ENCODE measurements at places on chromosomes 7 and 10.

- peak; percentile 87 for DNase-seq
Measured at GRCh38 chr7:39621261-39621660, 2.1 kb upstream of the RALA start.

- no peak for DNase-seq
Measured at GRCh38 chr7:3957472-3958108, 656.5 kb downstream of the SDK1 start.

- no peak for DNase-seq
Measured at GRCh38 chr10:81848514-81848913, 26.5 kb upstream of the NRG3 start.

GRCh38 chr10:117861329-117861728, 185.4 kb downstream of the RAB11FIP2 start:
- DNase-seq: no peak

DNA sequence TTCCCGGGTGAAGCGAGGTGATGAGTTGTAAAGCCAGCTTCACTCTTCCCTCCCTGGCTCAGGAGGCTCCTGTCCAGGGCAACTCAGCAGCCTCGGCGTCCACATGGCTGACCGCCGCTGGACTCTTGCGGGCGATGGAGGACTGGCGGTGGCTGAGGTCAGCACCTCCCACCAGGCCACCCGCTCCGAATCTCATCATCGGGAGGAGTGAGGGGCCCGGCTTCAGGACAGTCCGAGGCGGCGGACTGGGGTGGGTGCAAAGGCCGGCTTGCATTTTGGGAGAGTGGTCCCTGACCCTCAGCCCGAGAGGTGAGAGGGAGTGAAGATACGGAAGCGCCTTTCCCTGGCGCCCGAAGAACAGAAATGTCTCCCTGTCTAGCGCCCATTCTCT, 759 bp downstream of the DNAJB12 start:
- no peak for DNase-seq

DNA sequence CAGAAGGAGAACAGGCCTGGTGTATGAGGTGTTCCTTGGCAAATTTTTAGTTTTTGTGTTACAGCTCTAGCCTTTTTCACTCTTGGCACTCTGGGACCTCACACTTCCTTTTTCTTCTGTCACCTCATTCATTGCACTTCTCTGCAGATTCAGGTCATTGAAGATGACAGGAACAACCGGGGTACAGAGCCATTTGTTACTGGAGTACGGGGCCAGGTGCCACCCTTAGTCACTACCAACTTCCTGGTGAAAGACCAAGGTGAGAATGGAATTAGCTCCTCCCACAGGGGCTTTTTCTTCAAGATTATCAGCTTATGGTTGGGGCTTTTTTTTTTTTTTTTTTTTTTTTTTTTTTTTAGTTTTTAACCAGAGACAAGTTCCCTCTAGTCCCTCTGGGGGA, 18.5 kb upstream of the CHCHD1 start:
- no peak for DNase-seq

- no peak for DNase-seq
Measured at GRCh38 chr7:118075936-118076335, 108.0 kb upstream of the LSM8 start.

- DNase-seq: no peak
Measured at GRCh38 chr10:78981257-78981969, 87.4 kb upstream of the ZMIZ1 start.

DNA sequence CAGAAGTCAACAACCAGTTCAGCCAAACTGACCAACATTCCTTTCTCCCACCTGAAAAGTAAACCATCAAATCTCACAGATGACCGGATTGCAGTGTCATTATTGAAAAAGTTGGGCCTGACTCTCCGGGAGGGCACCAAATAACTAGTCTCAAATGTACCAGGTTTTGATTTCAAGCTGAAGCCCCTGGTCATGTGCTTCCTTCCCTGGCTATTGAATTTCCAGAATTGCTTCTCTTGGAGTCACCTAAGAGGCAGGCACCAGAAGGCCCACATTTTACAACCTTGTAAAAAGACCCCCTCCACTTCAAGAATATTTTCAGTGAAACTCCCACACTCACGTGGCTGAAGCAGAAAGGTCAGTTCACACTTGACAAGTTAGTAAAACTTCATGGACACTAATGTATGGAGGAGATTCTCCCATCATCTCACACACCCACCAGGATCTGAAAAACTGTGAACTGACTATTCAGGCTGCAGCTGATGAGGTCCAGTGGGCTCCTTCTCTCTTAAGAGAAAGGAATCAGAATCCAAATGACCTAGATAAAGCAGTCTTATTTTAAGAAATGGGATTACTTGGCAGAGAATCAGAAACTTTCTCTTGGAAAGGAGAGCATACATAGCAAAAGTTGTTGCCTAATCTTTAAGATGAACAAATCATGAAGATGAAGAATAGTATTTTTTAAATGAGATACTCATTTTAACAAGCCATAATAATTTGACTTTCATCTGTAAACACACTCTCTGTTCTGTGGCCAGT, 53.6 kb downstream of the DLD start:
- no peak for DNase-seq

- no peak for DNase-seq
Measured at GRCh38 chr10:109277456-109277855, 645.9 kb downstream of the XPNPEP1 start.

GRCh38 chr10:131899695-131900349, 986 bp upstream of the PPP2R2D start:
- no peak for DNase-seq

DNA sequence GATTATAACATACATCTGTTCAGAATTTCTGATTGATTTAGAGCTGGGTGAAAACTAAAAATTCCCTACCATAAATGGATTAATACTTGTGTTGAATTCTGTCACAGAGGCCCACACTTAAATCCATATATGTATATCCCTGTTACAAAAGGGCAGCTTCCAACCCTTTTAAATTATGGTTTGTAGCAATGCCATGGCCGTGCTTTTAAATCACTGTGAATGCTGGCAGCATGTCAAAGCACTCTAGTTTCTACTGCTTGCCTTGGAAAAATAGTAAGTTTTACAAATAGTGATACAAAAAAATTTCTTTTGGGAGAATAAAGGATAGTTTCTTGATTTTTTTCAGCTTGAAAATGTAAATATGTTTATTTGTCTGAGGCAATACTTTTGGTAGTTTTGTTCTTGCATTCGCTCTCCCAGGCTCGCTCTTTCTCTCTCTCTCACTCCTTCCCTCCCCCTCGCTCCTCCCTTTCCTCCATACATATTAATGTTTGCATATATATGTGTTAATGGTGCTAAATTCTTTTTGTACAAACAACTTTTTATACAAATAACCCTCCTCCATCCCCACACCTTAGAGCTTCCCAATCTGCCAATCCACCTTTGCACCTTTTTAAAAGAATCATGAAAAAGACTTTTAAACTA, 29.8 kb downstream of the TES start:
- no peak for DNase-seq

DNA sequence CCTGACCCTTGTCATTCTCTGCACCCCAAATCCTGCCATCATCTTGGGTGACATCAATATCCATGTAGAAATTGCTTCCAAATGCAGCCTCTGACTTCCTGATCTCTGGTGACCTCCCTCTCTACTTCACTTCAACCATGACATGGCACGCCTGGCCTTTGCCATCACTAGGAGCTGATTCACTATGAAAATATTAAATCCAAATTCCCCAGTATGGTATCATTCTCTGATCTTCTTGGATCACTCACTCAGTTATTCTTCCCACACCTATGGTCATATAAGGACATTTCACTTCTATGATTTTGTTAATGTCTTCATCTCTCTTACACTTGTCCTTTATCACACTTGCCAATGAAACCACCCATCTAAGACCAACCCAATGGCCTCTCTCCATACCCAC, 73.7 kb upstream of the ODAD2 start:
- DNase-seq: no peak

- no peak for DNase-seq
Measured at GRCh38 chr10:63994371-63994770, 473.2 kb downstream of the REEP3 start.

- no peak for DNase-seq
Measured at GRCh38 chr7:32206987-32207386, 136.8 kb upstream of the PDE1C start.

DNA sequence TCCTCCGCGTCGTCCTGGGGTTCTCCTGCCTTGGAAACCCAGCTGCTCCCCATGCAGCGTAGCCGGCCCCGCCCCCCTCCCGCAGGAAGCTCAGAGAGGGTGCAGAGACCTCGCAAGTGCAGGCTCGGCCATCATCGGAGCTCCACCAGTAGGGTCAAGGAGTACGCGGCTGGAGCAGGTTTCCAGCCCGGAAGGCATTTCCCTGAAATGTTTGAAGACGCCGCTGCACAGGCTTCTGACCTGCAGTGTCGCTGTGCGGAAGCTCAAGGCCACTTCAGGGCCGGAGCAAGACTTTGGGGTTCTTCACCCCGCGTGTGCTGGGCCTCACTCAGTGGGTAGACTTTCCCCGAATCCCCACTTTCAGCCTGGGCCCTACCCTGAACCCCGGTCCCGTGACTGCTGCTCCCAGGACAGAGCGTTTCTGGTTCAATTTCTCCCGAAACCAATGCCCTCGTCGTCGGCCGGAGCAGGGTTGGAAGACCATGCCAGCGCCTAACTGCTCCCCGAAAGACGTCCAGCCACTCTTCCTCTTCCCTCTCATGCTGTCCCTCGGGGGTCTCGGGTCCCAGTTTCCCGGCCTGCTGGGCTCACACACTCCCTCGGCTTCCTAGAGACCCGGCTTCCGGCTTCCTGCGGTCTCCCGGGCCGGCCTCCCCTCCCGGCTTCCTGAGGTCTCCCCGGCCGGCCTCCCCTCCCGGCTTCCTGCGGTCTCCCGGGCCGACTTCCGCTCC, 52.1 kb downstream of the INSIG1 start:
- DNase-seq: no peak

- peak; percentile 100 for DNase-seq
Measured at GRCh38 chr7:81684514-81685269, 85.2 kb downstream of the HGF start.

All from AG04449 (cell line).